ENCODE measurements at places on chromosomes 16 and 17.

- no peak for DNase-seq
These were observed 799.0 kb downstream of the KCNJ2 start for GRCh38 chr17:70968302-70968701.

DNA sequence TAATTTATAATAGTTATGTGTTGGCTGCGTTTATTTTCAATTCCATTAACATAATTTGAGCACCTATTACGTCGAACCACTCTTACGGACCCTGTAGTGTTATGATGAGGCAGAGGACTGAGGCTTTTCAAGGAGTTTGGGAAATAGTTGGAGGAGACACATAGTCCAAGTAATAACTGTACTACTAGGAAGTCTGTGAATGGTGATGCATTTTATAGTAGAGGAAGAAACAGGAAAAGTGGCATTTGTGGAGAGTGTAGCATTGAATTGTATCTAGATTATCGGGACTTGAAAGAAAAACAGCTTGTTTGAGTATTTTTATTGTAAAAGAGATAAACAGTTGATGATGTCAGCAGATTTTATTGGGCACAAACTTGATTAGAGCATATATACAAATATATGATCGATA is 1.7 kb downstream of the NFATC3 start:
- DNase-seq = no peak

DNA sequence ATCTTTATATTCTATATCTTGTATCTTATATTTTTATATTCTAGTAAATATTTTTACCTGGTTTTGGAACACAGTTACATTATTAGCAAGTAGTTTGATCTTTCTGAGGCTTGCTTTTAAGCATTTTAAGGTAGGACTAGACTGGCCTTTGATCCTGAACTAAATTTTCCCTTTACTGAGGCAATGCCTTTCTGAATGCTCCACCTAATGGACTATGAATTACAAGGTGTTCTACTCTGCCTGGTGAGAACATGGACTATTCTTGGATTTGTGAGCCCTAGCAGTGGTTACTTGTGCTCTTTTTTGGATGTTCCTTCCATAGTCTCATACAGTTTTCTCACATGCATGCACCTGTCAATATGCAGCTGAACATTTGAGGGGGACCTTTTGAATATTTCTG is 32.5 kb upstream of the SMIM36 start:
- no peak for DNase-seq

DNA sequence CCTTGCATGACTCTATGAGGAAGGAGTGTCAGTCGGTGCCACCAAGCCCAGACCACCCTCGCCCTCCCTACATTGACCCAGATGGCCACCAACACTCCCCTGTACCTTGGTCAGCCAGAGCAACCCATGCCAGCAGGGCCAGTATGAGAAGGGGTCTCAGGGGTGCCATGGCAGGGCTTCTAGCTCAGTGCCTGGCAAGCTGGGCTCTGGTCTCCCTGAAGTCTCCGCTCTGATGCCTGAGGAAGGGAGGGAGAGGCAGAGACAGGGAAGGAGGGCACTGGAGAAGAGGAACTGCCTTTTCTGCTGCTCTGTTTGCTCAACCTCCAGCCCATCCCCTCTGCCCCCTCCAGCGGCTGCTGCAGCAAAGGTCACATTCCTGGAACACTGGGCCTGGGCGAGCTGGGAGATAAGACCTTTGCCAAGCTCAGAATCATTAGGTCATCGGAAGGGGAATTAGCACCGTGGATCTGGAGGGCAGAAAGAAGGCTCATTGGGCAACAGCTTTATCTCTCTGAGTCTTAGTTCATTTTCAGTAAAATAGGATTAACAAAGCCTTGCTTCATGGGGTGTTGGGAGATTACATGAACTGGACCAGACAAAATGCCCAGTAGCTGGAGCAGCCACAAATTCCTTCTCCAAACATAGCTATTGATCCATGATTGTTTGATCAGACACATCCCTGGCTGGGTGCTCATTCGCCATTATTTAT is at the start of gene VTN:
TSS of gene VTN (minus strand) at position 273 of the 709 bp plus-strand sequence. CDS start at position 169, 104 bp downstream.
- DNase-seq = no peak

DNA sequence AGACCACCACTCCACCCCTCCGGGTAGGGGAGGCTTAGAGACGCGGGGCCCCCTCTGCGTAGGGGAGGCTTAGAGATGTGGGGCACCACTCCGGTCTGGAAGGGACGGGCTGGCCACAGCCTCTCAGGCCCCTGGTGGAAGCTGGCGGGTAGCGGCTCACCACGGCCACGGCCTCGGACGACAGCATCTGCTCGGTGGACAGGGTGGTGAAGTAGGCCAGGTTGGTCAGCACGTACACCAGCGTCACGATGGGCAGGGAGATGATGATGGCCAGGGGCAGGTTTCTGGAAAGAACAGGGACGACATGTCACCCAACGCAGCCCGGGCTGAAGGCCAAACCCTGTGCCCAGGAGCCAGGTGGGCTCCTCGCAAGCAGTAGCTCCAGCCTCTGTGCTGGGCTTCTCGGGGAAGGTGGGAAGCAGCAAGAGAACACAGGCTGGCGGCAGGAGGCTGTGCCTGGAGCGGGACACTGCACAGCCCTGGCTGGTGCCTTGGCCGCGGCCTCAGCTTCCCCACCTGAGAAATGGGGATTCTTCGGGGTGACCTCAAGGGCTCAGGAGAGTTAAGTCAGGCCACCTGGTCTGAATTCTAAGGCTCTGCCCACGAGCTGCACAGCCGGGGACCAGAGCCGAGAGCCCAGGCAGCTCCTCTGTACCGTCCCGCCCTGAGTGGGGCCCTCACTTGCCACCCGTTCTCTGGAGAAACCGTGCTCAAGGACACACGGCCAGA is 29.6 kb downstream of the SLC7A5 start:
- DNase-seq = no peak

All from activated CD4-positive, alpha-beta T cell treated with anti-CD3 and anti-CD28 coated beads, Interleukin-2, amount 50 U/mL, for 48 hours (primary cell).